Cortex of kidney (tissue), 1 donor: ENCODE measurements at places on chromosomes 6 and 20.
A peak's percentile ranks its signal among the peaks of the same experiment; 100 is the strongest.

DNA sequence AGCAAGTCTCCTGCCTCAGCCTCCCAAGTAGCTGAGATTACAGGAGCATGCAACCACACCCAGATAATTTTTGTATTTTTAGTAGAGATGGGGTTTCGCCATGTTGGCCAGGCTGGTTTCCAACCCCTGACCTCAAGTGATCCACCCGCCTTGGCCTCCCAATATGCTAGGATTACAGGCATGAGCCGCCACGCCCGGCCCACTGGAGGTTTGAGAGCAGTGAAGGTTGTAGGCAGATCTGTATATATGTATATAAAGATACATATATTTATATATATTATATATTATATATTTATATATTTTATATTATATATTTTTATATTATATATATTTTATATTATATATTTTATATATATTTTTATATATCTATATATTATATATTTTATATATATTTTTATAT is 38.2 kb upstream of the TTPAL start:
- DNase-seq = no peak

- no peak for DNase-seq
Observed at GRCh38 chr6:152701081-152701862, 3.6 kb downstream of the MYCT1 start.

GRCh38 chr6:31272436-31272835 is 544 bp upstream of the HLA-C start:
- no peak for DNase-seq

GRCh38 chr6:110527516-110527915 is 51.1 kb upstream of the SLC22A16 start:
- no peak for DNase-seq

DNA sequence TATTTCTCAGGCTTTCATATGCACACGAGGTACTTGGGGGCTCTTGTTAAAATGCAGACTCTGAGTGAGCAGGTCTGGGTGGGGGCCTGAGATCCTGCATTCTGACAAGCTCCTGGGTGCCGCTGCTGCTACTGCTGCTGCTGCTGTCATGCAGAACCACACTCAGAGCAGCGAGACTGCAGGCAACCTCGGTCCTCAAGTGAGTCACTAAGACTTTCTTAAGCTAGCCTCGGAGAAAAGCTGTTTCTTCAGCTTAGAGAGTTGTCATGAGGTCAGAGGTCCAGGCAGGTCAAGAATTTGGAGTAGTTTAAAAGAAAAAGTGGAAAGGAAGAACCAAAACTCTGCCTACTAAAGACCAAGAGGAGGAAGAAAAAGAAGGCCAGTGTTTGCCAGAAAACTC is 92.9 kb downstream of the SPTLC3 start:
- no peak for DNase-seq

GRCh38 chr6:169092375-169092774 is 161.3 kb downstream of the THBS2 start:
- no peak for DNase-seq

- no peak for DNase-seq
Observed at GRCh38 chr6:65830151-65830550, 123.1 kb upstream of the EYS start.

DNA sequence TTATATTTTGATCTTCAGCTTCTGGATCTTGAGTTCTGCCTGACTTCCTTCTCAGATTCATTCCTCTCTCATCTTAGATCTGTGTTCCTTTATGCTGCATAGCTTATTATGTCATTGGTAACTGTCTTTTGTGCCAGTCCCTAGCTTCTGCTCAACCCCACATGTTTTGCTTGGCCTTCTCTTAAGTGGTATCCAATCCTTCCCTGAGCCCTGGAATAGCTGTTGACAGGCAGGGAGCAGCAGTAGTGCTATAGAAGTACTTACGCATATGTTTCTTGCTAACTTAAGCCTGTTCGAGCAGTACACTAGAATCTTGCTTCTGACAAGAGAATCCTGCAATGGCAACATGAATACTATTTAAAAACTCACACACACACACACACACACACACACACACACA is 13.6 kb upstream of the GRIK2 start:
- no peak for DNase-seq

DNA sequence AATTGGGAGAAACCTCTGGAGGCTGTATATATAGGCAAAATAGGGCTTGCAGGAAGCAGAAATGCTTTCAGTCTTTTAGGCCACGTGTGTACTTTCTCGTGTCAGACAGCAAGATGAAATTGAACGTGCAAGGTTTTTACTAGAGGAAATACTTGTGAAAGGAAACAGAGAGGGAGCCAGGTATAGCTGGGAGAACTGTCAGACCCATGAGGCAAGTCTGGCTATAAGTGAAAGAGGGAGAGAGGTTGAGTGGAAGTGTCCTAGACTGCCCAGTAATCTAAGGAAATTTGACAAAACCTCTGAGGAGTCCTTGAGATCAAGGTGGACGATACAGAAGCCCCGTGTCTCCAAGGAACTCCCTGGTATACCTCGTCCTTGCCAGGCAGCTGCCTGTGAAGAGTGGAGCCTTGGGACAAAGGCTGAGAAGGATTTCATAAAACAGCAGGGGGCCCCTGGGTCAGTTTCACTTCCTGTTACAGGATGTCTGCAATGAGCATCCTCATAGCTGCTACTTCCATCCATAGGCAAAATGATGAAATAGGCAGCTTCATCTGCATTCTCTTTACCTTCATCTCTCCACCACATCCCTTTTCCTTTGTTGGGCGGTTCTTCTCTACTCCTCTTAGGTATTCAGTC is 114.4 kb upstream of the MAP3K7 start:
- DNase-seq = no peak

- no peak for DNase-seq
Observed at GRCh38 chr6:41583565-41583964, 37.4 kb downstream of the FOXP4 start.

DNA sequence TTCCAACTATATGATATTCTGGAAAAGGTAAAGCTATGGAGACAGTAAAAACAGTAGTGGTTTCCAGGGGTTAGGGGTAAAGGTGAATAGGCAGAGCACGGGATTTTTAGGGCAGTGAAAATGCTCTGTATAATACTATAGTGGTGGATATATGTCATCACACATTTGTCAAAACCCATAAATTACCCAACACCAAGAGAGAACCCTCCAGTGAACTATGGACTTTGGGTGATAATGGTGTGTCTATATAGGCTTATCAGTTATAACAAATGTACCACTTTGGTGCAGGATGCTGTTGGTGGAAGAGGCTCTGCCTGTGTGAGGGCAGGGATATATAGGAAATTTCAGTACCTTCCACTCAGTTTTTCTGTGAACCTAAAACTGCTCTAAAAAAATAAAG is 149.9 kb downstream of the GPX5 start:
- no peak for DNase-seq

GRCh38 chr20:53763707-53764414 is 170.2 kb upstream of the ZNF217 start:
- no peak for DNase-seq

DNA sequence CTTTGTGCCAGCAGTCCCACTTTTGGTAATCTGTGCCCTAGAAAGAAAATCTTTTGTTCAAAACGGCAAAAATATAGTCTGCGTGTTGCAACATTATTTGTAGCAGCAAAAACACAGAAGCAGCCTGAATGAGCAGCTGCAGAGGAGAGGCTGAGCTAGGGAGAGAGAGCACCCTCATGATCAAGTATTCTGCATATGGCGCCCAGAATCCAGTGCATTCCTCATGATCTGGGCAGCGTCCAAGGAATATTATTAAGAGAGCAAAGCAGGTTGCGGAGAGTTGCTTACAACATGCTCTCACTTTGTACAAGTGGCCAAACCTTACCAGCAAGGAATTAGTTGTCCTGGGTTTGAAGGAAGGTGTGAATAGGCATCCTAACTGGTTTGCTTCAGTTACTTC is 25.9 kb downstream of the KIZ start:
- DNase-seq = no peak

GRCh38 chr6:1136415-1136774 is 175.5 kb upstream of the FOXQ1 start:
- DNase-seq = no peak

DNA sequence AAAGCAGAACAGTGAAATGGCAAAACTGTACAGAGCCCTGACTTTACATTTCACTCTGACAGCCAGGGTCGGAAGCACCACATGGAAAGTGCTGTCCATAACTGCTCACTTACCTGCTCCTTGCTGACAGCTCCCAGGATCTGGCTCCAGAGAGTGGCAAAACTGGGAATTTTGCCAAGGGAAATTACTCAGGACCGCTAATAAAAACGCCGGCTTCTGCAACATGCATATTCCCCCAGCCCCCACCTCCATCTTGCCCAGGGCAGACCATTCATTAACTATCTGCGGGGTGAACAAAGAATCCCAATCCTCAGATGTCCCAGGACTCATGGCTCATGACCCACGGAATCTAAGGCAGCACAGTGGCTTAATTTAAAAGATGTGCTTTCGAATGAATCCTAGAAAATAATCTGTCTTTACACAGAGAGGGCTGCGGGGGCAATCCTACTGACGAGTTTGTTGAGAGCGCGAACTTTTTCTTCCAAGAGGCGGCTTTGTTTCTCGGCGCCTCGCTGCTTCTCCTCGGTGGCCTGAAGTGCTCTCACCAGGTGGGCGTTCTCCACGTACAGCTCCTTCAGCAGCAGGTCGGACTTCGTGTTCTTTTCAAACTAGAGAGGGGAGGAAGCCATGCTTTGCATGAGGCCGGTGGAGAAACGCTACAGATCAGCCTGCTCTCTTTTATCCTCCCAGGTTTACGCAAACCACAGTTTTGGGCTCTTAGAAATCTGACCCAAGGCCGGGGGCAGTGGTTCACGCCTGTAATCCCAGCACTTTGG is 45.8 kb downstream of the GINS1 start:
- DNase-seq = no peak

DNA sequence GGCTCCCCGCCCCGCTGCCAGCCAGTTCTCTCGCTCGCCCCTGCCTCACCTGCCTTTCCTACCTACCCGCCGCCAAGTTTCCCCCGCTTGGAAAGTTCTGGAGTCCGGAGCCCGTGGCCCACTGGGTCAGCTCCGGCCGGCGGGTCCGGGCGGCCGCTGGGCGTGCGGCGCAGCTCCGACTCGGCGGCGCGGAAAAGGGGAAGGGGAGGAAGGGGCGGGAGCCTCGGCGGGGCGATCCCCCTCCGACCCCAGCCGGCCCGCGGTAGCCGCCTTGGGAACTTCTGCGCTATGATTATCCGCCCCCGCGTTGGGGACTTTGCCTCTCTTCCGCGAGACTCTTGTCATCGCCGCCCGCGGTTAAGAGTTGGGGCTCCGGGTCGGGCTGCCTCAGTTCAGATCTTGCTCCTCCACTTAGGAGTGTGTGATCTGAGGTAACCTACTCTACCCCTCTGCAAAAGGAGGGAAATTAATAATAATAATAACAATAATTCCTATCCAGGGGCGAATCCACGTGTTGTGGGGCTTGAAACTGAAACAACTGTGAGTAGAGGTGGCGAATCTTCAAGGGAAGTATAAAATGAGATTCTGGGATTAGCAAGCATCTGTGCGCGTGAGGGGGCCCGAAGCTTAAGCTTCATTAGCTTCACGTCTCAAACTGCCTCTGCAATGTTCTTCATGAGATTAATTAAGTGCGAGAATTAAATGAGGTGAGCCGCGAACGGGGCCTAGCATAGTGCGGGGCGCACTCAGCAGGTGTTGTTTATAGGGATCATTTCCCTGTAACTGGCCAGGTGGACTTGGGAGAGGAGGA is 30.8 kb downstream of the SF3B5 start:
- peak; percentile 13 for DNase-seq

DNA sequence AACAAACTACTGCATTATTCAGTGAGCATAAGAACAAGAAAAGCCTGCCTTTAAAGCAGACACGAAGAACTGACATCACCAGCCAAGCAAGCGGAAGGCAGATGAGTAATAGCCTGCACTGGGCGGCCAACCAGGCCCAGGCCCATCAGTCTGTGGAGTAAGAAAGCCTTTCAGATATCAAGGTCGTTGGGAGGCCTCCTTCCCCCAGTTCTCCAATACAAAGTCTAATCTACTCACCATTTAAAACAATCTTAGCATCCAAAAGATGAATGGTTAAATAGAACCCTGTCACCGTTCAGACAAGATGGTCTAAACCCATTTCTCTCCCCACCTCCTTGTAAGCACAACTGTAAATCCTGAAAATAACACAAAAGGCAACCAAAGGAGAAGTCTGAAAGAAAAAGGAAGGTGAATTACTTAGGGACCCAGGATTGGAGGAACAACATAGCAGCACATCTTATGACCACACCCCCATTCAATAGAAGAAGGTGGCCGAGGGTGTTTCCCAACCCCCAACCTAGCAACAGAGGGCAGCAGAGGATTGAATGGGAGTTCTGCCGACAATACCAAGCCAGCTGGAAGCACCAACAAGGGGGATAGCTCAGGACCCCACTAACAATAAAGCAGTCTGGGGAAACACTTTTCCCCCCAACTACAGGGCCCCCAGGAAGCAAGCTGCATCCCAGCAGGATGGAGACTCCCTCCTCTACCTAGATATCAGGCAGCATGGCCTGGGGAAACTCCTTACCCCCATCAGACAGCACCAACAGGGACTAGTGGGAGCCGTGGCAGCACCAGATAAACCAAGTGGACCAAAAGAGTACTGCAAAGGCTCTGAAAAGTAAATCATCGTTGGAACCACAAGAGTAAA is 67.9 kb downstream of the ZHX3 start:
- no peak for DNase-seq

GRCh38 chr6:102407886-102408741 is 1014.6 kb downstream of the GRIK2 start:
- no peak for DNase-seq

- DNase-seq = no peak
Observed at GRCh38 chr6:47363736-47364135, 54.0 kb upstream of the TNFRSF21 start.

DNA sequence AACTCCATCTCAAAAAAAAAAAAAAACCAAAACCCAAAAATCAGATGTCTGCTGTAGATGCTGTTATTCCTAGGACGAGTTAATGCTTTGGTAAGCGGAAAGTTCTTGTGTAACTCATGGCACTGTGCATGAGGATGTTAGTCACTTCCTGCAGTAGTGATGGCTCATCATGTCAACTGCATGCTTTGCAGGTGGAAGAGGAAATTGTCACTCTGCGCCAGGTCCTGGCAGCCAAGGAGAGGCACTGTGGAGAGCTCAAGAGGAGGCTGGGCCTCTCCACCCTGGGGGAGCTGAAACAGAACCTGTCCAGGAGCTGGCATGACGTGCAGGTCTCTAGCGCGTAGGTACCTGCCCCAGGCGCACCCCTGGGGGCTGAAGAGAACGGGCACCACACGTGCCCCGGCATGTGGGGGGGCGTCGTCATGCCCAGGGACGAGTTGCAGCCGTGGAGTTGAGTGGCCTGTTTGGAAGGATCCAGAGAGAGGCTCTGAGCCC is 8.5 kb downstream of the TPD52L2 start:
- DNase-seq = no peak

- no peak for DNase-seq
Observed at GRCh38 chr6:125904871-125905270, 51.7 kb upstream of the HINT3 start.

DNA sequence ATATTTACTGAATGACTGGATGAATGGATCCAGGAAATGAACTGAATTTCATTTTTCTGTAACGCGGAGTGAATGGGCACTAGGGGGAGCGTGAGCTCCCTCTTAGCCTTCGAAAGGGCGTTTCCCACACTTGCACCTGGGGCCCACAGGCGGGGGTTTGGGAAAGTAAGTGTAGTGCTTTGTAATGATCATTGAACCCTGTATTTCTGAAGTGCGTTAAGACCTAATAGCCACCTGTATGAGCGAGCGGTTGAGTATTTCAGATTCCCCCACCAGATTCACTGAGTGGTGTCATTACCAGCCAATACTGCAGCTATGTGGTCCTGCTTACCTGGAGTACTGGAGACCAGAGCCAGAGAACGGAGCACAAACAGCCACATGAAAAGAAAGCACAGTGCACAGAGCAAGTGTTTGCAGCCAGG is 10.5 kb downstream of the SYTL3 start:
- DNase-seq = no peak

- DNase-seq = no peak
Observed at GRCh38 chr20:43541214-43541613, 17.6 kb upstream of the SGK2 start.
